ENCODE measurements at places on chromosomes 1 and 21. TPM values are rescaled to one million over a fixed set of nuclear protein-coding genes. Genes with fewer than 3 reads are reported as not detected.

DNA sequence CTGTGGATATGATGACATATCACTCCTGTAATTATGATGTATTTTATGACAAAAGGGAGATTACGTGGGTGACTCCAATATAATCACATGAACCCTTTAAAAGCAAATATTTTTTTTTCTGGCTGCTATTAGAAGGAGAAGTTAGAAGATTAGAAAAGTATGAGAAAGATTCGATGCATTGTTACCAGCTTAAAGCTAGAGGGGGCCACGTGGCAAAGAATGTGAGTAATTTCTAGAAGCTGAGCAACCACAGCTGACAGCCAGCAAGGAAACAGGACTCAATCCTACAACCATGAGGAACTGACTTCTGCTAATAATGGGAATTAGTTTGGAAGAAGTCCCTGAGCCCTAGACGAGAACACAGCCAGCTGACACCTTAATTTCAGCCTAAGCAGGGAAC is 56.3 kb upstream of the C1orf87 start:
- DNase-seq, result no peak

NOL9 gene
- 19.3 TPM for polyA plus RNA-seq

GRCh38 chr1:213999732-214000131 is 12.0 kb downstream of the PROX1 start:
- no peak for DNase-seq

DNA sequence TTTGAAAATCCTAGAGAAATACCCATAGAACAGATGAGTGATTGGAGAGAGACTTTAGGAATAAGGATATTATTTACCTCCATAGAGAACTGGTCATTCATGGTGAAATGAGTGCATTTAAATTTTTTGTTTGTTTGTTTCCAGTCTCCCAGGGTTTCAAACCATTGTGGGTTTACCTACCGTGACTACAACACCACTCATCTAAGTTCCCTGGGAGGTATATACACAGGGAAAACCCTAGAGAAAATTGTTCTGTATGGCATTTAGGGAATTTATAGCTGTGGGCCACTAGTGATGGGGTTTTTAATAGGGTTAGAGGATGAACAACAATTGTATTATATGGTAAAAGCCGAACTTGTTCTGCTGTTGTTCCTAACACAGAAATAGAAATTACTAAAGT is 109.2 kb downstream of the USP25 start:
- DNase-seq, result no peak

DNA sequence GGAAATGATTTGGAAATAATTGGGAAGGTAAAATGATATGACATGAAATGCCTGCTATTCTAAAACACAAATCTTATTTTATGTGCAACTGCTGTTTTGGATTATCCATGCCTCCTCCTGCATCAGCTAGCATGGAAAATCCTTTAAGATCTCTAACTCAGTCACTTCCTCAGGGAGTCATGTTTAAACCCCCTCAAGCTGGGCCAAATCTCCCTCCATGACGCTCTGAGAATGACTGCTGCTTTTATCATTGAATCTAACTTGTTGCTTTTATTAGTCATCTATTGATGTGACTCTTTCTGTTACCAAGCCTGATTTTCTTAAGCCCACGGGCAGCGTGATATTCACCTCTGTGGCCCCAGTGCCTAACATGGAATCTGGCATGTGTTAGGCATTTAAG is 324.8 kb downstream of the DISC1 start:
- no peak for DNase-seq

ZNF683 gene
- not detected for polyA plus RNA-seq

- DNase-seq, result no peak
Measured at GRCh38 chr1:232905331-232906034, 44.9 kb upstream of the NTPCR start.

- no peak for DNase-seq
Measured at GRCh38 chr1:244006381-244006901, 44.6 kb upstream of the ZBTB18 start.

- no peak for DNase-seq
Measured at GRCh38 chr21:17438635-17439034, 74.2 kb upstream of the CXADR start.

GRCh38 chr1:17089506-17089905 is 29.7 kb downstream of the PADI2 start:
- no peak for DNase-seq

HES3 gene
- polyA plus RNA-seq, result not detected

DSCAM gene
- polyA plus RNA-seq, result 1.7 TPM

NT5C1A gene
- polyA plus RNA-seq, result 8.4 TPM

DNA sequence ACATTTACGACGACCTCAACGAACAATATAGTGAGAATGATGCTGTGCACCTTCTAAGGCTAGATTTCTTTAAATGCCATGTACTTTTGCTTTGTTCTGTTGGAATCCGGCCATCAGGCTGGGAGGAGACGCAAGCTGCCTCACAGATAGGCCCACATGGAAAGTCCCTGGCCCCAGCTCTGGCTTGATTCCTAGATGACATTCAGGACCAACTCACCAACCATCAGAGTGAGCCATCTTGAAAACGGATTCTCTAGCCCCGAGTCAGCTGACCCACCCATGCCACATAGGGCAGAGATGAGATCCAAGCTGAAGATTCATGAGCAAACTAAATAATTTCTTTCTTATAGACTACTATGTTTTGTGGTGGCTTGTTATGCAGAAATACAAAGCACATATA is 164.4 kb downstream of the ZNF281 start:
- no peak for DNase-seq

DNA sequence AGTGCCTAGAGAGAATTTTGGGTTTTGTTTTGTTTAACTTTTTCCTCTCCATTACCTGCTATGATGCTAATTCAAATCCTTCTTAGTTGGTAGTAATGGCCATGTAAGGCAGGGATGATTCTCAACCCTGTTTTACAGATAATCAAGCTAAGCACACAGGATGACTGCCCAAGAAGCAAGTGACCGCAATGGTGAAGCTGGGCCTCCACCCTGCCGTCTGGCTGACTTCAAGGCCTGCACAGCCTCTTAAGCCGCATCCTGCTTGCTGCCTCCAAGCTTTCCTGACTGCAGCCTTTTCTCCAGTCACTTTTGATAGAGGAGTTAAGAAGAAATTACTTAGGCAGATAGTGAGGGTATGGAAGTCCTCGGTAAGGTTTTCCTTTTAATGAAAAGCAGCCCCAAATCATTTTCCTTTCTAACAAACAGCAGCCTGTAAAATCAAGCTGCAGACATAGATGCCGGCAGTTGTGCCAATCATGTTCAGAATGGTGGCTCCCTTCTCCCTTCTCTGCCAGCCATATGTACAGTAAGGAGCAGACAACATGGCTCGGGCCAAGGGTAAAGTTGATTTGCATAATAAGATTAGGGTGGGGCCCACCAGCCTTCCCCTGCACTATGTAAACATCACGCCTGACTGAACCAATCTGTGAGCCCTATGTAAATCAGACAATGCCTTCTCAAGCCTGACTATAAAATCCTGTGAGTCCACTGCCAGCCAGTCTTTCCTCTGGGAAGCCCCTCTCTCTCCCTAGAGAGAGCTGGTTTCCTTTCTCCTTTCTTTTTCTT is 8.8 kb upstream of the CTBS start:
- DNase-seq, result no peak

NBPF10 gene
- polyA plus RNA-seq, result not detected

DNA sequence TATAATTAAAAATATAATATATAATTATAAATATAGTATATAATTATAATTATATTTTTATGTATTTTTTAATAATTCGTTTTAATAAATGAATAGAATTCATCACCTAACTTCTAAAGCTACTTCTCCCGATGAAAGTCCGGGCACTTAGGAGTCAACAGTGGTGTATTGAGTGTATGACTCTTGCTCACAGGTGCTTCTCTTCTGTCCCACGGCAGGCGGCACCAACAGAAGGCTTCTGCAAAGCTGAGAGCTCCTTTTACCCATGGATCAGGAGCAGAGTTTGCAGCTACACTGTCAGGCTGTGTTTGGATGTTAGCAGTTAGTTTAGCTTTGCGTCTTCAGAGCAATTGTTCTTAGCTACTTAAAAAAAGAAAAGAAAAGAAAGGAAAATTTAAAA is 122.4 kb downstream of the LIPI start:
- no peak for DNase-seq

WLS gene
- 92.1 TPM for polyA plus RNA-seq

DNA sequence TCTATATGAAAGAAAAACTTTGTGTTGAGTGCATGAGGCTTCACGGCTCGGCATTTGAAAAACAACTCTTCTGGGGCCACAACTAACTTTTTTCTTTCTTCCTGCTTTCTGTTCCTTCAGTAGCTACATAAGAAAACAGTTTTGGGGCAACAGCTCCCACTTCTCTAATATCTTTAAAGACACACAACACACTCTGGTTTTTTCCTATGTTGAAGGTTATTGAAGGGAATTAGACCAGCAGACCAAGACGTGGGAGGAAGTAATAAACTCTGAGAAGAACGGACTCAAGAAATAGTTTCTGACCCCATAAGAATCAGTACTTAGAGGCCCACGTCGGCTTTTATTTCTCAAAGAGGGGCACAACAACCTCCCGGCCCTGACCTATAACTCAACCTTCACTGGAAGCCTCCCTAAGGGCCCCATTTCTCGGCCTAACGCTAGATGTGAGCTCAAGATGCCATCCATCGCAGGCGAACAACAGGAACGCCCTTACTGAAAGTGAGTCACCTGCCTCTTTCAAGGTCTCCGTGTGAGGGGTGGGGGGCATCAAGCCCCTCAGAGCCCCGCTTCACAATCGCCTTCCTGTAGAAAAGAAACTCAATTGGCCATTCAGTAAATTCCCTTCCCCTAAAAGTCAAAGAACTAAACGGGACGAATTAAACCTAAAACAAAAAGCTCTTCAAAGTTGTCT is 844 bp downstream of the ZMYM6 start:
- DNase-seq, result peak; percentile 15

DNA sequence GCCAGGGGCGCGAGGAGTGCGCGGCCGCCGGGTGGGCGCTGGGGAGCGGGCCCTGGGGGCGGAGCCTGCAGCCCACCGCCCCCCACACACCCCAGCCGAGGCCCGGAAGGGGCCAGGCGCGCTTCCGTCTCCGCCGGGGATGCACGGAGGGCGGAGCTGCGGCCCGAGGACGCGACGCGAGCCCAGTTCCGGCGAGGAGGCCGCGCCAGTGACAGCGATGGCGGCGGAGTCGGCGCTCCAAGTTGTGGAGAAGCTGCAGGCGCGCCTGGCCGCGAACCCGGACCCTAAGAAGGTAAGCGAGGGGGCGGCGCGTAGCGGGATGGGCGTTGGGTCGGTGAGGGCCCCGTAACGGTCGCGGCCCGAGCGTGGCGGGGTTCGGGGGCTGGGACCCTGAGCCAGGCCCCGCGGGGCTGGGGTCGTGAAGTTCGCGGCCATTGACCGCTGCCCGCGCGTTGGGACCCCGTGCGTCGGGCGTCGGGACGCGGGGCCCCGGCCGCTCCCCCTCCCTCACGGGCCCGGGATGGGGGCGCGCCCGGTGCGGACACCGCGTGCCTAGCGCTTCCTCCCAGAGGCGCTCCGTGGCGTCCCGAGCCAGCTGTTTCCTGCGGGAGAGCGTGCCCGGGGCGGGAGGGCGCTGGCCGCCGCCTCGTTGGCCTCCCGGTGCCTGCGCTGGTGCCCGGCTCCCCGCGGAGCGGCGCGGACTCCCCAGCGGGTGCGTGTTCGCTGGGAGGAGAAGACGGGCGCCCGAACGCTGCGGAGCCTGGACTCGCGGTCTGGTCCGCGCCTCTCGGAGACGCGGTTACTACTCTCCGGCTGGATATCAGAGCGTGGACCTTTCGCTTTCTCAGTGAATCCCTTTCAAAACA is at the start of gene ELOA:
Gene ELOA, plus strand, starts transcription at position 185 of the 866 bp plus-strand sequence. Its CDS starts 33 bp downstream, at position 218.
- DNase-seq, result peak; percentile 77

DNA sequence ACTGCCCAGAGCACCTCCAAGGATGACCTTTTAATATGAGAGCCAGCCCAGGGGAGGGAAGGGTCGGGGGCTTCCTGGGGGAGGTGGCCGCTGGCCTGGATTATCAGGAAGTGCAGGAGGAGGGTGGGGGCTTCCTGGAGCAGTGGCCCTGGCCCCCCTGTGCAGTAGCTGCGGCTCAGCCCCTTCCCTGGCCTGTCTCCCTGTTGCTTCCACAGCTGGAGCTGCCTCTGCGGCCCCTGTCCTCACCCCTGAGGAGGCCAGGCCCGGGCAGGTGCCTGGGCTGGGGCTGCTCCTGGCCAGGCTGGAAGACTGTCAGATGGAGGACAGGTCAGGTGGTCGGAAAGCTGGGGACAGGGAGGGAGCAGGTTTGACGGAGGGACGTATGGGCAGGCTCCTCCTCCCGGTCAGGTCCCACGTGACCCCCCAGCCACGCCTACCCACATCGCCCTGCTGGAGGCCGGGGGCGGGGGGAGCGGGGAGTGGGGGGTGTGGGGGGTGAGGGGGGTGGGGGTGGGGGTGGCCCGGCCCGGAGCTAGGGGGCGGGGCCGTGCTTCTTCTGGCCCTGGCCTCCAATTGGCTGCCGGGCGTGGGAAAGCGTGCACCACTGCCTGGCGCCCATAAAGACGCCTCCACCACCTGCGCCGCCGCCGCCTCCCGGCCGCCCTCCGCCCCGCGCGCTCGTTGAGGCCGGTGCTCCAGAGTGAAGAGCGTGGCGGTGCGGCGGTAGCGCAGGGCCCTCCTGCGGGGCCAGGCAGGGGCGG is 10.2 kb upstream of the TNFRSF14 start:
- peak; percentile 57 for DNase-seq

GRCh38 chr21:37546949-37547614 is 180.5 kb downstream of the DYRK1A start:
- no peak for DNase-seq

TSTD1 gene
- 22.9 TPM for polyA plus RNA-seq

GRCh38 chr21:17045214-17045853 is 467.5 kb upstream of the CXADR start:
- peak; percentile 10 for DNase-seq

- DNase-seq, result peak; percentile 92
Measured at GRCh38 chr1:2135441-2135841, 59.1 kb downstream of the FAAP20 start.

GRCh38 chr1:159960721-159961381 is 6.8 kb upstream of the SLAMF9 start:
- DNase-seq, result peak; percentile 69

C4BPA gene
- polyA plus RNA-seq, result not detected

VAV3 gene
- 5.5 TPM for polyA plus RNA-seq

DNA sequence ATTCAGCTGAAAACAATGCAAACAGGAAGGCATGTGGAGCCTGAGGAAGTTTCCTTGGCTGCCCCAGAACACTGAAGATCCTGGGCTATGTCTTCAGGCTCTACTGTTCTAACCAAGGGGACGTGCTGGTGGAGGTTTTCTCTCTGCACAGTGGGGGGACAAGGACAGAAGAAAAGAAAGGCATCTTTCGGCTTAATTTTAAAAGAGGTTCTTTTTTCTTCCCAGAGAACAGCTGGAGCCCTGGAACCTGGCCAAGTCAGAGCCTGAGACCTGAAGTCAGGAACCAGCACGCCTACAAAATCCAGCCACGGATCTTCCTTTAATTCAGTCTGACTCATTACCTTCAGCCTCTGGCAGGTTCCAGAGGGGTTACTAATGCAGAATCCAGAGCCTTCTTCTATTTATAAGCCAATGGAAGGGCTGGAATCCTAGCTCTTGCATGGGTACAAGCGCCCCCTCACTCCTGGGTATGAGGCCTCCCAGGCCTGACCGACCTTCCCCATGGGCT is 19.8 kb downstream of the CTNNBIP1 start:
- peak; percentile 46 for DNase-seq

GRCh38 chr1:246271516-246271915 is 235.6 kb downstream of the SMYD3 start:
- no peak for DNase-seq

- DNase-seq, result no peak
Measured at GRCh38 chr1:76268341-76268740, 193.8 kb downstream of the ST6GALNAC3 start.

Measured in muscle of arm (tissue), 14 donors.